ENCODE measurements at places on chromosomes 5 and 9.

DNA sequence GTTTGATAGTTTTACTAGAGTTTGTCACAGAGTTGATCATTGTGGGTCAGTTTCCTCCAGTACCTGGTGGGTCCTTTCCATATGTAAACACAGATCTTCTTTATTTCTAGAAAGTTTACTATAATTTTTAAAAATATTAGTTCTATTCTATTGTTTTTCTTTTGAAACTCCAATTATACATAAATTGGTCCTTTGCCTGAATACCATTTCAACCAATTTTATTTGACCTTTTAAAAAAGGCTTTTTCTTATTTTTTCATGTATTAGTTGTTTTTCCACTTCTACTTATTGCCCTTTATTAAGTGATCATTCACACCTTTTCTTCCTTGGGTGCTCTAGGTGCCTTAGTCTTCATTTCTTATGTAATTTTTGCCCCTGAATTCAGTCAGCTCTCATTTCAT, 33.0 kb upstream of the MUSK start:
- DNase-seq: no peak

DNA sequence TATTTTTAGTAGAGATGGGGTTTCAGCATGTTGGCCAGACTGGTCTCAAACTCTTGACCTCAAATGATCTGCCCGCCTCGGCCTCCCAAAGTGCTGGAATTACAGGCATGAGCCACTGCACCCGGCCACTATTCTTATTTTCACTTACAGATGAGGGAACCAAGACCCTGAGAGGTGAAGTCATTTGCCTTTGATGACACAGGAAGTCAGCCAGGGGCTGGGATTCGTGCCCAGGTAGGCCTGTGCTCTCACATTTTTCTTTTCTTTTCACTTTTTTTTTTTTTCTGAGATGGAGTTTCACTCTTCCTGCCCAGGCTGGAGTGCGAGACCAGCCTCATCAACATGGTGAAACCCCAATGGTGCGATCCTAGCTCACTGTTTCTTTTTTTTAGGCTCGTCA, 22.2 kb downstream of the ENG start:
- DNase-seq: no peak

GRCh38 chr5:153459051-153459743, 31.3 kb upstream of the GRIA1 start:
- no peak for DNase-seq

- no peak for DNase-seq
These were observed 62.8 kb downstream of the PDZD2 start for GRCh38 chr5:31701642-31702299.

- DNase-seq: no peak
These were observed 426.8 kb downstream of the KIAA0825 start for GRCh38 chr5:94191604-94192003.

DNA sequence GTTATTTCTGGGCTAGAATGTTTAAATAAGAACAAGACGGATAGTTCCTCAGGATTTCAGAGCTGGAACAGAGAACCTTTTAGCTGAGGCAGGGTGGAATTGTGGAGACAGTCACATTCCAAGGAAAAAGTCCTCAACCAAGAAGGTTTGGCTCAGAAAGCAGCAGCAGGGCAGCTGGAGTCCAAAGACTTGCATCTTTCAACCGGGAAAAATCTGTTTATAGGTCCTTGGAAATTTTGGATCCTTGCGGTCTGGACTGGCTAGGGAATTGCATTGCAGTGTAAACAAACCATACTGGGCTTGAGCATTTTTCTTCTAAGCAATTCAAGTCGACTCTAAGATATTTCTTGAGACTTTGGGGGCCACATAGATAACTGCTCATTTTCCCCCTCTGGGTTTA, 40.8 kb upstream of the HMHB1 start:
- DNase-seq: no peak

- DNase-seq: no peak
These were observed 45.6 kb upstream of the JADE2 start for GRCh38 chr5:134479839-134480238.

DNA sequence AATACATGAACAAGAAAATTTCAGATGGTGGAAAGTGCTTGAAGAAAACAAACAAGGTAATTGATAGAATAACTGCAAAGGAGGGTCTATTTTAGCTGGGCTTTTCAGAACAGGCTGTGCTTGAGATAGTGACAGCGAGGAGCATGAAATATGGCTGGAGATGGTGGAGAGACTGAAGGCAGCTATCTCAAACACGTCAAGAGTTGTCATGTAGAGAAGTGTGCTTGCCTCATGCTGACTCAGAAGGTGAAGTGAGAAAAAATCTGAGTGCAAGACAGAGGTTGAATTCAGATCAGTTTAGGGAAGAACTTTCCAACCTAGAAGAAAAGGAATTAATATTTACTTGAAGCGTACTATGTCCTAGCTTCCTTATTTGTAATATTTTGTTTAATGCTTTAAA, 115.5 kb upstream of the RANBP3L start:
- DNase-seq: no peak

GRCh38 chr5:67287510-67288268, 91.1 kb upstream of the CD180 start:
- DNase-seq: no peak

DNA sequence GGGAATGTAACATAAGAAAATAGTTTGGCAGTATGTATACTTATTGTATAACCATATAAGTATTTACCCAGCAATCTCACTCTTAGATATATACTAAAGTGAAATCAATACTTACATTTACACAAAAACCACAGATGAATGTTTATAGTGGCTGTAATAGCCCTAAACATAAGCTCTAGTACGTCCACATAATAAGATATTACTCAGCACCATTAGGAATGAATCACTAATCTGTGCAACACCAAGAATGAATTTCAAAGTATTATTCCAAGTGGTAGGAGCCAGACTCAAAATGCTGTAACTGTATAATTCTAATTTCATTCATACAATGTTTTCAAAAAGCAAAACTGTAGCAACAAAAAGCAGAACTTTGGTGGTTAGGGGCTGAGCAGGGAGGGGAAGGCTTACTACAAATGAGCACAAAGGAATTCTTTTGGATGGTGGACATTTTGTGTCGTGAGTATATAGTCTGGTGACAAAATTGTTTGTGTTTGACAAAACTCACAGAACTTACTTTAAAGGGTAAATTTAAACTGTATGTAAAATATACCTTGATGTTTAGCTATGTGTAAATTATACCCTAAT, 11.9 kb upstream of the C5orf46 start:
- no peak for DNase-seq

- DNase-seq: no peak
These were observed 35.7 kb upstream of the OR13D1 start for GRCh38 chr9:104658496-104659195.

DNA sequence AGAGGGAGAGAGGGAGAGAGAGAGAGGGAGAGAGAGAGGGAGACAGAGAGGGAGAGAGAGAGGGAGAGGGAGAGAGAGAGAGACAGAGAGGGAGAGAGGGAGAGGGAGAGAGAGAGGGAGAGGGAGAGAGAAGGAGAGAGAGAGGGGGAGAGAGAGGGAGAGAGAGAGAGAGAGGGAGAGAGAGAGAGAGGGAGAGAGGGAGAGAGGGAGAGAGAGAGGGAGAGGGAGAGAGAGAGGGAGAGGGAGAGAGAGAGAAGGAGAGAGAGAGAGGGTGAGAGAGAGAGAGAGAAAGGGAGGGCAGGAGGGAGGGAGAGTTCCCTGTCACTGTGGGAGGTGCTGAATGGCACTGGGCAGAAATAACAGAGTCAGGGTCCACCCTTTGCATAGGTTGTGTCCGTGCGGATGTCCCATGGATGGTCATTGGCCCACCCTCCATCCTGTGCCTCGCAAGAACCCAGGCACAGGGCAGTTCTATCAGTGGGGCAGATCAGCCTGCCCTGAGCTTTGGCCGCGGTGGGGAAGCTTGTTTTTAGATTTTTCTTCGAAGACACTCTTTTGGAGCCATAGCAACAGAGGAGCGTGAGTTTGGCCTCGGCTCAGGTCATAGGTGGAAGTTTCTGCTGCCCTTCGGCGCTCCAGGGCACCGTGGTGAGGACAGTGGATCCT, 30.1 kb downstream of the ADAMTSL2 start:
- no peak for DNase-seq

GRCh38 chr9:18473652-18474279, at the start of gene ADAMTSL1:
Gene ADAMTSL1, plus strand, starts transcription at chr9:18474153. Its CDS starts 80 bp downstream, at chr9:18474233.
- no peak for DNase-seq

DNA sequence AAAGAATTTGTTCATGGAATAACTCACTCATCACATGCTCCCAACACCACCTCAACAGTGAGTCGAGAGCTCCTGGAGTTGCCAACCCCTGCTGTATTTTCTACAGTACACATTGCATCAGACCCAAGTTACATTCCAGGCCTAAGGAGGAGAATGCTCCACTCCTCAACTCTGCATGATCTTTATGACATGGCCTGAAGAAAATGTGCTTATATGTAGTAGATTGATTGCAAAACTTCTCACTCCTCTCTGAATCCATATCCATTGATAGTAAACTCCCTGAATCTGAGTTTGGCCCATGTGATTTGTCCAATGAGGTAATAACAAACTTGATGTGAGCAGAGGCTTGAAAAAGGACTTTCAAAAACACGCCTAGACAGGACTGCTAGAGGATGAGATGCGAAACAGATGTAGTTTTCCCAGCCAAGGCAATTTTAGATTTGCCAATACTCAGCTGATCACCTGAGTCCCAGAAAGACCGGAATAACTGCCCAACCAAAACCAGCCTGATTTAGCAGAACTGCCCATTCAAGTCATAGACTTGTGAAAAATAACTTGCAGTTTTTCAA, 29.0 kb upstream of the PAPPA start:
- no peak for DNase-seq

- no peak for DNase-seq
These were observed 19.0 kb downstream of the ATOX1 start for GRCh38 chr5:151739395-151739794.

Data from LoVo (cell line).